ENCODE measurements at places on chromosomes 12 and 14.

GRCh38 chr14:73758392-73759182 is 44.4 kb upstream of the PNMA1 start:
- DNase-seq, result peak; percentile 58

DNA sequence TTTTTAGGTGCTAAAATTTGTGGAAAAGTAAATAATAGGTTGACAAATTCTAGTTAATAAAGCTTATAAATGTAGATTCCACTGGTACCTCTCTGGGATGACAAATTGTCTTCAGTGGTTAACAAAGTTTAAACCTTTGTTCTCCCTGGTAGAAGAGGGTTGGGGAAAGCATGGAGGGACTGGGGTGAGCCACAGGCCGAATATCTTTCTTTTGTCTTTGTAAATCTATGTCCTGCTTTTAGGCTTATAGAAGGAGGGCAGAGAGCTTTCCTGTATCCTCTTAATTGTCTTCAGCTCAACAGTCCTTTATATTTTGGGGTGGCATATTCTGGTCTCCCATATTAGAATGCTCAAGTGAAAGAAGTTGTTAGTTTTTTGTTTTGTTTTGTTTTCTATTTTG is 142.2 kb upstream of the CNOT2 start:
- DNase-seq, result no peak

DNA sequence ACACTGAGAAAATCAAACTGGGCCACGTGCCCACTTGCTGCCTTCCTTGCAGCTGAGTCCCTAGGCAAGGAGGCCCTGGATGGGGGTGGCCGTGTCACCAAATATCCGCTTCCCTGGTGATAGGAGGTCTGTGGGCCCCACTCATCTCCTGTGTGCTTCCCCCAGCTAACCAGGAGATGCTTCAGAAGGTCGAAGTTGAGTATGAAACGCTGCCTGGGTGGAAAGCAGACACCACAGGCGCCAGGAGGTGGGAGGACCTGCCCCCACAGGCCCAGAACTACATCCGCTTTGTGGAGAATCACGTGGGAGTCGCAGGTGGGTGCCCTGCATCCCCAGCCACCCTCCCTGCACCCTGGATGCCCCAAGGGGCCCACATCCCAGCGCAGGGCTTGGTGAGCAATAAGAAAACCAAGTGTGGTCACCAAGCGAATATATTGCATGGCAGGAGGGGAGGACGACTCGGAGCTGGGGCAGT is 6.8 kb upstream of the SIVA1 start:
- DNase-seq, result no peak

DNA sequence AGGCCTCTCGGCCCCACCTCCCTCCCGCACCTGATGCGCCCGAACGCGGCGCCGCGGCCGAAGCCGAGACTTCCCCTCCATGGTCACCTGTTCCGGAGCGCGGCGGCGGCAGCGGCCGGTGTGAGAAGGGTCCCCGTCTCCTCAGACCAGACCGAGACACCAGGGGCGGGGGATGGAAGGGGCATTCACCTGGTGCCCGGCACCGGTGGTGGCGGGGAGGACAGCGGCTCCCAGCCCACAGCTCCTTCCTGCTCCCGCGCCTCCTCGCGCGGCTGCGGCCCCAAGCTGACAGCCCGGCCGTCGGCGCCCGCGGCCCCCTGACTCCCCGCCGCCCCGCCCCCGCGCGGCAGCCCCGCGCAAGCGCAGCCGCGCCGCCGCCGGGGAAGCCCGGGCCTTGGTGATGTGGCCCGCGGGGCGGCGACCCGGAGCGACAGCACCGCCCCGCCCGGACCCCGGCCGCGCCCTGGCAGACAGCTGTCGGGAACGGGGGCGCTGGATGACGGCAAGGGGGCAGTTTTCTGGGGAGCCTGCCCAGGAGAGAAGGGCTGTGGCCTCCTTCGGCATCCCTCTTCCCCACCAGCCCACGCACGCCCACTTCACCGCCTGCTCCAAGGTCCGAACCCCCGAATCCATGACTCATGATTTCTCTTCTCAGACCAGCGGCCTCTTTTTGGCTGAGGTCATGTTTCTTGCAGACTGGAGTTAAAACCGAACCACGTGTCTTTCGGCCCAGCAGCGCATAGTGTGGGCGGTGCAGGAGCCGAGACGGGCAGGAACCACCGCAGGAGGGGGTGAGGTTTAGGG is at the start of gene SLC41A2:
SLC41A2 (minus strand) TSS at position 290 of the 804 bp plus-strand sequence. CDS start 29,763 bp downstream, outside the sequence.
- DNase-seq, result peak; percentile 91

GRCh38 chr14:105467249-105467941 is 7.2 kb upstream of the CRIP2 start:
- DNase-seq, result no peak

GRCh38 chr12:66662179-66662578 is 16.7 kb downstream of the GRIP1 start:
- no peak for DNase-seq

- DNase-seq, result peak; percentile 17
These were observed 72.2 kb downstream of the SPTB start for GRCh38 chr14:64807551-64807950.

DNA sequence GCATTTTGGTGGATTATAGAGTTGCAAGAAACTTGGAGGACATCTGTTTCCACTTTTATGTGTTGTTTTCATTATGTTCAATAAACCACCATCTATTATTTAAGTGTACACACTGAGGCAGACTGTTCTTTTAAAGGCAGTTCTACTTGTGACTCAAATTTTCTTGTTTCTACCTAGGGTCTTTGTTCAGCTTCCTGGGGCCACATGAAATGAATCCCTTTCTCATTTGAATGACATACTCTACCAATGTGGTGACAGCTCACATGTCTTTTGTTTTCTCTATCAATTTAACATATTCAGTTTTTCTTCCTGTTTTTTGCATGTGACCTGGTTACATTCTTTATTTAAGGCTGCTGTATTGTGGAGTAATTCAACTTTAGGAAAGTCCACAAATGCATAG is 7.9 kb downstream of the SLC16A7 start:
- DNase-seq, result no peak

GRCh38 chr12:54341378-54342300 is 16.7 kb downstream of the COPZ1 start:
- no peak for DNase-seq

DNA sequence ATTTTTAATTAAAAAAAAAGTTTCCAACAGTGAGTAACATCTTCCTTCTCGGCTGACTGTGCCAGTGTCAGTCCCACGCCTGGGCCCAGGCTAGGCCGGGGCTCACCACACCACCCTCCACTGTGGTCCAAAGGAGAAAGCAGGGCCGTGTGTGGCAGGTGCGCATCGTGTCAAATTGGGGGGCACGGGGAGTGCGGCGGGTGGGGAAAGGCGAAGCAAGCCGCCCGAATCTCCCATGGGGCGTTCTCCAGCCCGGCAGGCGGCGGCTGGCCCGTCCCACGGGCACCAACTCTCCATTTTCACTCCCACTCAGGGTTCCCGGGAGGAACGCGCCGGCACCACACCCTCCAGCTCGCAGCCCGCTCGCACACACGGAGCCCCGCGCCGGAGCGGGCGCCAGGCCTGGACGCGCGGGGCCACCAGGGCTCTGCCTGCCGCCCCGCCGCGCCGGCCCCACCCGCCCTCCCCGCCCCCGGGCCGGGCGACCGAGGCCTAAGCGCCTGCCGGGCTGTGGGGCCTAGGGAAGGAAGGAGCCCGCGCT is 604 bp downstream of the EEA1 start:
- DNase-seq, result no peak

- DNase-seq, result no peak
These were observed 5.8 kb downstream of the PRKAG1 start for GRCh38 chr12:49012739-49013138.

GRCh38 chr12:53267999-53268629 is at the start of gene ESPL1:
Gene ESPL1, plus strand, starts transcription at chr12:53268299. Its CDS starts 468 bp downstream, at chr12:53268767.
- peak; percentile 73 for DNase-seq

GRCh38 chr12:50195832-50196231 is 28.7 kb upstream of the CERS5 start:
- peak; percentile 76 for DNase-seq

DNA sequence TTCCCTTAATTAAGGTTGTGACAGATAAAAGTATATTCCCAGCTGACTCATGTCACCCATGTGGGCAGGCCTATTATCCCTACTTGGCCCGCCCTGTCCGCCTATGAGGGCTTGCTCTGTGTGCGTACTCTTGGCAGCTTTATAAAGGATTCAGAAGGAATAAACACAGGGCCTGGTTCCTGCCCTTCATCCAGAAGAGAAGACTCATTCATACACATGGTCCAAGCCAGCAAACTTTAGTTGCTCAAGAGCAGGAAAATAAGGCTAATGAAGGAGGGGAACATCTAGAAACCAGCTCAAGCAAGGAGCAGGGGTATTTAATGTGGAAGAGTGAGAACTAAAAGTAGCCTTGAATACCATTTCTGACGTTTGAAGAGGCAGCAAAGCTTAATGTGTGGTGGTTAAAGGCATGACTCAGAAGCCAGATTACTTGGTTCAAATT is 141.9 kb downstream of the CRADD start:
- peak; percentile 76 for DNase-seq

GRCh38 chr12:117130801-117131200 is 31.6 kb upstream of the TESC start:
- no peak for DNase-seq

DNA sequence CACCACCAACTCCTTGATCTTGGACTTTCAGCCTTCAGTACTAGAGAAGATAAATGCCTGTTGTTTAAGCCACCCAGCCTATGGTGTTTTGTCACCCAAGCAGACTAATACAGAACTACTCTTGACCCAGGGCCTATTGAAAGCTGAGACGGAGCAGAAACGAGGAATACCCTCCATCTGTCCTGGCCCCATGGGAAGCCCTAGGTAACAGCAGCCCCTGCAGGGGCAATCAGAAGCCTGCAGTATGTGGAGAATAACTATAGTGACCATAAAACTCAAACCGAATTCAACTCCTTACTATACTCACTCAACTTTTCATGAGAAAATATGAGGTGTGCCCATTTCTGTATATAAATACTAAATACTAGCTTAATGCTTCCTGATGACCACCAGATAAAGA is 307.4 kb downstream of the NUAK1 start:
- DNase-seq, result no peak

DNA sequence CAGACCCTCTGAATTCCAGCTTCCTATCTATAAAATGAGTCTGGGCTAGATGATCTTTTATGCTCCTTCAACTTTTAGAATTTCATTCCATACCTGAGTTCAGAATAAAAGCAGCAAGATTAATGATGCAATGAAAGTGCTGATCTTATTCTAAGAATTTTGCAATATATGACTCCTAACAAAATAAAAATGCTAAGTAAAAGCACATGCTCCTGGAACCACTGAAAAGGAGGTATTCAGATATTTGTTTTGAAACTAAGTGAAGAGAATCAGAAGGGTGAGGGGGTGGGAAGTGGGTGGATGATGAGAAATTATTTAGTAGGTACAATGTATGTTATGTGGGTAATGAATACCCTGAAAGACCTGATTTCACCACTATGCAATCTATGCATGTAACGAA is 216.6 kb downstream of the PTPRO start:
- peak; percentile 43 for DNase-seq

GRCh38 chr12:15918066-15918465 is 6.9 kb downstream of the DERA start:
- no peak for DNase-seq

GRCh38 chr14:55245657-55246268 is 25.5 kb upstream of the FBXO34 start:
- peak; percentile 45 for DNase-seq

- DNase-seq, result no peak
These were observed 51.8 kb downstream of the TRAF3 start for GRCh38 chr14:102829016-102829548.

- peak; percentile 88 for DNase-seq
These were observed 14.8 kb downstream of the KMT5A start for GRCh38 chr12:123398550-123399254.

Measured in EH (cell line).